Left ventricle myocardium superior (tissue), 1 donor: ENCODE measurements at places on chromosomes 6 and 20.

DNA sequence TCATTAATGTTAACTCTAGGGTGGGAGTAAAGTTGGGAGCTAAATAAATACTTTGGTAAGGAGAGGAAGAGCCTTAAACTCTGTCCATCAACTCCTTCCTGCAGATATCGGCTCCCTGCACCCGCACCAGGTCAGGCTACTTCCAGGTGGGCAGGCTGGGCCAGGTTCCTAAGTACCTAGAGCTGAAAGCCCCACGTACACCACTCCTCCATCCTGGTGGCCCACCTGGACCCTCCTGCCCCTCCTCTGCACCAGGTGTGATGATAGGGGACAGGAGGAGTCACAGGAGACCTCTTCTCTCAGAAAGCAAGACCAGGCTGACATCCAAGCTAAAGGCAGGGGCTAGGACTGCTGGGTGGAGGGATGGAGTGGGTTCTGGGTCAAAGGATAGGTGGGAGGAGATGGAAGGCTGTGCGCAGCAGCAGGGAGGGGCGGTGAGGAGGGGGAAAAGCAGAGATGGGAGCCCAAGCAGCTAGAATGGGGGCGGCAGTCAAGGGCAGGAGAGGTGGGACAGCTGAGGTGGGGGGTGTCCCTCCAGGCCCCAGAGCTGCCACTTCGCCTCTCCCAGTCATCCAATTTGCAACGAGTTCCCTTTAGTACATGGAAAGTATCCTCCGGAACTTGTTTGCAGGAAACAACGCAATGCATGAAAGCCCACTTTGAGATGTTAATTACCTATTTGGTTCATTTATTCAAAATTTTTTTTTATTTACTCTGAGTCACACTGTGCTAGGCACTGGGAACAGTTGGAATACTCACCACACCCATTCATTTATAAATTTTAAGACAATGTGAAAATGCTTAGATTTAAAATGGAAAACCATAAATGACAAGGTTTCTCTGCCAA lies 15.2 kb upstream of the TOX2 start:
- DNase-seq, result no peak

- DNase-seq, result no peak
These were observed 39.9 kb upstream of the SULF2 start for GRCh38 chr20:47825011-47825762.

GRCh38 chr6:164210323-164210722 lies 795.8 kb downstream of the QKI start:
- DNase-seq, result no peak

DNA sequence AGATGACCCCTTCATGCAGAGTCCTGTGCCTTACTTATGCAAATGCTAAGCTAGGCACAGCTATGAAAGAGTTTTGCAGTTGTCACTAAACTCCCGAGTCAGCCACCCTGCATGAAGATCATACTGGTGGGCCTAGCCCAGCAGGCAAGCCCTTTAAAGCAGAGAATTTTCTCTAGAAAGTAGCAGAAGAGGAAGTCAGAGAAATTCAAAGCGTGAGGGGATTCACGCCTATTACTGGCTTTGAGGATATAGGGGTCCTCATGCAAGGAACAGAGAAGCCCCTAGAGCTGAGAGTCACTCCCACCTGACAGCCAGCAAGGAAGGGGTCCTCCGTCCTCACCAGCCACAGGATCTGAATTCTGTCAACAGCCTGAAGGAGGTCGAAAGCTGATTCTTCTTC lies 54.6 kb downstream of the MYB start:
- no peak for DNase-seq

DNA sequence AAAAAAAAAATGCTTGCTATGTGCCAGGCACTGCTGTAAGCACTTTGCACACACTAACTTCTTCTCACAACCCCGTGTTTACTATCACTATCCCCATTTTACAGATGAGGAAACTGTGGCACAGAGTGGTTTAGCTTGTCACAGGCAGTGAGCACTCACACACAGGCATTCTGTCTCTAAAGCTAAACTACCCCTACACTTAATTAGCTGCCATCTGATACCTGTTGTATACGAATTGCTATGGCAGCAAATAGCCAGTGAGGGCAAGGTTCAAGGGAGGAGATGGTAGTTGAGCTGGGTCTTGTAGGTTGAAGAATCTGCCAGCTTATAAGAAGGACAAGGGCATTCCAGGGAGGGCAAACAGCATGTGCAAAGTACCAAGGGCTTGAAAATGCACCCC lies 5.2 kb downstream of the TNNC2 start:
- DNase-seq, result no peak

DNA sequence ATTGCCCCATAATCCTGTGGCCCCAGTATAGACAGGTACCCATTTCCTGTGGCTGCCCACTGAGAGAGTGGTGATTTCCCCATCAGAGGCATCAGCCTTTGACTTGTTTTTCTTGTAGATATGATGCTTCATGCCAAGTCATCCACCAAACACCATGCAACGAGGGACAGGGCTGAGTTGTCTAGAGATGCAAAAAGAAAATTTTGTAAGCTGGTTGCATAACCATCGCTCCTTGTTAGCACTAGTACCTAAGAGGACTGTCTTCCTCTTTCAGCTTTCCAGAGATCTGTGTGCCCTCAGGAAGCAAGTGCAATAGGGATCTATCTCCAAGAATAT lies 166.8 kb downstream of the BCAS1 start:
- DNase-seq, result no peak
